ENCODE measurements at places on chromosomes 6 and 20. TPM values are rescaled to one million over a fixed set of nuclear protein-coding genes. Genes with fewer than 3 reads are reported as not detected.

Gene LINC00237
- not detected for total RNA-seq

Gene GRM1
- not detected for total RNA-seq

Gene GATA5
- not detected for total RNA-seq

Gene TRIM15
- total RNA-seq = not detected

Gene CST2
- not detected for total RNA-seq

Gene NTSR1
- under 0.01 TPM for total RNA-seq

Gene PGC
- not detected for total RNA-seq

Gene RNF182
- 6.9 TPM for total RNA-seq

Gene ADGB
- not detected for total RNA-seq

Gene VGLL2
- total RNA-seq = not detected

Gene MEI4
- not detected for total RNA-seq

Gene EYA2
- total RNA-seq = not detected

Gene TSHZ2
- total RNA-seq = 2.3 TPM

Gene LAMA4
- total RNA-seq = 197 TPM

Gene SYCP2
- total RNA-seq = 3.0 TPM

Gene MUCL3
- total RNA-seq = not detected

Gene FLRT3
- total RNA-seq = 2.6 TPM

Gene IL17F
- under 0.01 TPM for total RNA-seq

Gene CAGE1
- under 0.01 TPM for total RNA-seq

Gene JAG1
- total RNA-seq = 12.1 TPM

Gene PHACTR1
- 0.43 TPM for total RNA-seq

Gene GPR63
- 0.32 TPM for total RNA-seq

Gene TNFRSF6B
- total RNA-seq = 31.5 TPM

Gene EGFL8
- 0.97 TPM for total RNA-seq

Gene GABRR1
- total RNA-seq = not detected

Gene VWA7
- total RNA-seq = under 0.01 TPM

Gene MANEA
- total RNA-seq = 19.9 TPM

Gene MYT1
- not detected for total RNA-seq

Gene HLA-DOB
- 0.43 TPM for total RNA-seq

Gene SLC25A27
- 2.6 TPM for total RNA-seq

Gene TEAD3
- 23.7 TPM for total RNA-seq

Gene OR2H2
- not detected for total RNA-seq

Gene PRICKLE4
- 0.86 TPM for total RNA-seq

Gene SCP2D1
- total RNA-seq = not detected

Gene POU3F2
- total RNA-seq = not detected

All from fibroblast of villous mesenchyme (primary cell).